ENCODE measurements at places on chromosomes 2 and 18.

GRCh38 chr2:9618410-9618809 lies 12.4 kb downstream of the YWHAQ start:
- DNase-seq = no peak

GRCh38 chr2:173969886-173970285 lies 4.7 kb upstream of the SP3 start:
- DNase-seq = no peak

DNA sequence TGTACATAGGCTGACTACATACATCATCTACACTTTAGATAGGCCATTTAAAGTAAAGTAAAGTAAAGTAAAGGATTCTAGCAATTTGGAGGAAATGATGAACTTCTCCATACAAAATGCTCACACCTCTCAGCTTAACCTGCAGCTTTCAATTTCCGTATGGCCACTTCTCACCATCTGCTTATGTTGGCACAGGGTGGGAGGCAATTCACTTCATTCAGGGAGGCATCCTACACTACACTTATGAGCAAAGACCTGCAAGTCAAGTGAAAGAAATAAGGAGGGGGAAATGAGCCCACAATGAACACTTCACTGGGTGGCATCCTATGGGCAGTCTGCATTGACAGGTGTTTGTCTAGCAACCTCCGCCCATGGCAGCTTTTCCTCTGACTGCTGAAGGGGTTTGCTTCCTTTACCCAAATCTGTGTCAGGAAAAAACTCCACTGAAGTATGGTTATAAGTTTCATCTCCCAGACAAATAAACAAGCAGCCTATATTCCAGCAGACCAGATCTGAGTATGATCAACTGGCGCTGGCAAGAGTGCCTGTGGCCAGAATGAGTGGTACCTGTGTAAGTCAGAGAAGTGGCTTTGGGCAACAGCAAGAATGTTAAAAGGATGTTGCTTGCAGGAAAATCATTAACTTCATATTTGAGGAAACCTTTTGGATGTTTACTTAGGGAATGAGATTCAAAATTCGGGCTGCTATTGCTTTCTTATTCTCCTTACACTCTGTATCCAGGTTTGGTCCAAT lies 449.1 kb downstream of the TGIF1 start:
- DNase-seq = no peak

DNA sequence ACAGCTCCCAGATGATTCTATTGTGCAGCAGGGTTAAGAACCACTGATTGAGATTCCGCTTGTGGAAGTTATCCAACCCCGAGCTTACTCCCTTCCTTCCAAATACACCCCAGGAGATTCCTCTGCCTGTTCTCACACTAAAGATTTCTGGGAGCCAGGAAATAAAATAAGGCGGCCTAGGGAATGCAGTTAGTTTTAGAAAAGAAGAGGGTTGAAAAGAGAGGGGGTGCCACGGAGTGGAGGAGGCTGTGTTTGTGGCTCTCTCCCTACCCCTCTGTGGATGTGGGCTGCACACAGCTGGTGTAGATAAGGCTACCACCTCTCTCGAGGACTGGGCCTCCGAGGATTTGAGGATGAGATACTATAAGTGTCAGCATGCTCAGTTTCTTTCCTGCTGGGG lies 25.1 kb upstream of the SP3 start:
- DNase-seq = no peak

DNA sequence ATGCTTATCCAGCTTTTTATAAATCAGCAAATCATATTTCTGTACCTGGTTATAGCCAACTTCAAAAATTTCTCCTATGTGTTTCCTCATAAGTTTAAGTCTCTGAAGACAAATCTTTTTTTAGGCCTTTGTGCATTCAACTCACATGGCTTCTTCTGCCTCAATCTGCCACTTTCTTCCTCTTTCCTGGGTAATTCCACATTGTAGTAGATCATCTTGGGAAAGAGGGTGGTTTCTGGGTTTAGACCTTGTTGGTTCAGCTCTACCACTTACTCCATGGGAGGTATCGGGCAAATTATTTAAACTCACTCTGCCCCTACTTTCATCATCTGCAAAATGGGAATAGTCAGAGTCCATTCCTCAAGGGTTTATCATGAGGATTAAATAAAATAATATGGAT lies 707.0 kb upstream of the ZEB2 start:
- DNase-seq = no peak

DNA sequence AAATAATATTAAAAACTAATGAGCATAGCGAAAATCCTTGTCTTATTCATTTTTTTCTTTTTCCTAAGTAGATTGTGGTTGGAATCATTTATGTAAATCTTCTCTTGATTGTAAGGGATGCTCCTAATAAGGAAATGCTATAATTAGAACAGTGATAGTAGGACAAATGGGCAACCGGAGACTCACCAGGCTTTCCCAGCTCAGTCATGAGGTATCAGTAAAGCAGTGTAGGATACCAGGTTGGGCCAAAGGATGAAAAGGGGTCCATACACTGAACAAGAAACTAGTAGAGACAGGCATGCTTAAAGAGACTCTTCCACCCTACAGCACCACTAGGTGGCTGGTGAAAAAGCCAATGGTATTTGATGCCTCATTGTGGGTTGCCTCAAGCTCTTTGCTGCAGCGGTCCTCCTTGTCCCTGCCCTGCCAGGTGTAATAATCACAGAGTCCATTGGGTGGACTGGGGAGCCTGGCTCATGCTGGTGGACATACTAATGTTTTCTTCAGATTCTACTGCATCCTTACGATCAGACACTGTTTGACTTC lies 71.4 kb upstream of the FAM98A start:
- no peak for DNase-seq

DNA sequence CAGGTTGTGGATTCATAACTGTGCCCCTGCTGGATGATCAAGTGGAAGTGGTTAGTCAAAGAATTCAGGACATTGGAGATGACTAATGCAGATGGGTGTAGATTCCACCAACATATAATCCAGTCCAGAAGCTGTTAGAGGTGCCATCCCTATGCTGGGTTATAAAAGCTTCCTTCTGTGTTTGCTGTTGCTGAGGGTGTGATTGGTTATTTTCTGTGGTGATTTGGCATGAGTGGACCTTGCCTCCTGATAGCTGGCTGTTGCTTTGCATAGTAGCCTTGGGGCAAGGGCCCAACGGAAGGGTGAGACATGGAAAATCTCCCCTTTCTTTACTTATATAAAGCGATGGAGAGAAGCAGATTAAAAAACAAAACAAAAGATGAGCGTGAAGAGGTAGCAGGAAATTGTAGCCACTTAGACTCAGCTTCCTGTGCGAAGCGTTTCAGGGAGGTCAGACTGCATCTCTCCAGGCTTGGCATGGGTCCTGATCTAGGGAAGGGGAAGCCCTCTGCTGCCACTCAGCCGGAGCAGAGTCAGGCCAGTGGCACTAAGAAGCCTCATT lies 190.4 kb downstream of the FMNL2 start:
- no peak for DNase-seq

DNA sequence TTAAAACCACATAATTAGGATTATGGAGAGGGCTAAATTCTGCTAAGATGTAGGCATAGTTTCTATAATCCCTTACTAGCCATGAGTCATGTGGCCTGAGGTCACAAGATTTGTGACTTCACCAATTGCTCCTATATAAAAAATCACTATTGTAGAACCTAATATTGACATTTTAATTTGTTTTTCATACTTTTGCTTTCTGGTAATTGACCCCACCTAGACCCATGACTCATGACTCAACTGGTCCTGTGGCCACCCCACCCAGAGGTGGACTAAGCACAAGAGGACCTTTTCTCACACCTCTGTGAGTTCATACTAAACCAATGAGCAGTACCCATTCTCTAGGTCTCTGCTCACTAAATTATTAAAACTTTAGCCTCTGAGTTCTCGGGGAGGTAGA lies 1567.5 kb upstream of the LRRTM1 start:
- DNase-seq = no peak

DNA sequence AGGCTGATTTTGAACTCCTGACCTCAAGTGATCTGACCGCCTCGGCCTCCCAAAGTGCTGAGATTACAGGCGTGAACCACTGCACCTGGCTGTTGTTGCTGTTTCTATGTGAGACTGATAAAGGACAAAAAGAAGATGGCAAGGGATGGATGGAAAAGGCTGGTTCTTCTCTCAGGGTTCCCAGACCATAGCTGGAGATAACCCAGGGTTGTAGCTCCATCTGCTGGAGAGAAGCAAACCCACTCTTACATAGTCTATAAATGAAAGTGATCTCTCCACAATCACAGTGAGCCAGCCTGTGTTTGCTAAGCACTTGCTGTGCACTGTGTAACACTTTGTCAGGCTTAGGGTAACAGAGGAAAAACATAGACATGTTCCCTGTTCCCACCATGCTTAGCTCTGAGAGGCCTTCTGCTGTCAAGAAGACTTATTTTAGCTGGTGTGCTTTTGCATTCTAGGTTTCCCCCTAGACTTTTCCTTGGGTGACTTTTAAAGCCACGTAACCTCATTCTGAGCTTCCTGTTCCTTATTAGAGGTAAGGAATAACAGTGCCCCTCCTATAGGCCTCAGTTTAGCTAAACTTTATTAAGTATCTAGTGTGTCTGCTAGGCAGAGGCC lies 49.7 kb downstream of the LIMS1 start:
- DNase-seq = no peak

DNA sequence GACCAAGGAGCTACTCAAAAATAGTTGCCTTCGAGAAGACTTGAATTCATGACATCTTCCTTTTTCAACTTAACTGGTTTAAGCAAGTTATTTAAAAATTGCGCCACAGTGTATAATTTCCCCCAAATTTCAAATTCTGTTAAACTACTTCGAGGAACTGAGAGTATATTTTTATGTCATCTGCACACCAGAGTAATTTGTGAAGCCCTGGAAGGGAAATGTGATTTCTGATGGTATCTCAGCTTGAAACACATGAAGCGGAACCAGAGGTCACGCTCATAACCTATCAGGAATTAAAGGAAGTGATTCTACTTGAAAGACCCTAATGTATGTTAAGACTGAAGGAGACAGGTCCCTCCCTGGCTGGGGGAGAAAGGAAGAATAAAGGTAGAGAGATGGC lies 33.9 kb upstream of the DARS1 start:
- peak; percentile 30 for DNase-seq

- DNase-seq = no peak
These were observed 27.2 kb downstream of the XPO1 start for GRCh38 chr2:61510674-61511671.

DNA sequence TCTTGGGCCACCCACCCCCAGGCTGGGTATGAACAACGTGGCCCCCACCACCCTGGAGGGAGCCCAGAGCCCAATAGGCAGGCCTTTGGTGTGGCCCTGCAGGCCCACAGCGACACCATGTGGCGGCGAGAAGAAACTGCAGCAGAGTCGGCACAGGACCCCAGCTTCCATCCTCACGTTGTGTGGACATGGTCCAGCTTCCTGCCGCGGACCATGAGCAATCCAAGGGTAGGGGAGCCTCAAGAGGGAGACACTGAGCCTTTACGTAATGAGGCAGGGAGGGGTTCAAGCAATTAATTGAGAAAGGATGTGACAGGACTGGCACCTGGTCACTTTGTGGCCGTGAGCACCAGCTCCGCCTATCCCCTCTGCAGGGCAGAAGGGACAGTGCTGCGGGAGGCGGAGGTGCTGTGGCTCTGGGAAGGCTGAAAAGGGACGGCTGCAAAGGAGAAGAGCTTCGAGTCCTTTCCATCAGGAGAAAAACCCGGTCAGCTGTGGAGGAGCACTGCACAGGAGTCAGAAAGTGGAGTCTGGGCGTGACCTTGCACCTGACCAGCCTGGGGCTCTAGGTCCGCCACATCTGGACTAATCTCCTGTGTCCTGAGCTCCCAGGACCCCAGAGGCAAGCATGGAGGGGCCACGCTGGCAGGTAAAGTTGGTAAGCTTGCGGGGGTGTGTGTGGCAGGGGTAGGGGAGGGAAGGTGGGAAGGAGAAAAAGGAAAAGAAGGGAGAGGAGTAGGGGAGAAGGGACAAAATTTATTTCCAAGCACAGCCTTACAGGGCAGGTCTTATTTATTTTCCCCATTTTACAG lies 44.9 kb downstream of the TMEM37 start:
- DNase-seq = no peak

DNA sequence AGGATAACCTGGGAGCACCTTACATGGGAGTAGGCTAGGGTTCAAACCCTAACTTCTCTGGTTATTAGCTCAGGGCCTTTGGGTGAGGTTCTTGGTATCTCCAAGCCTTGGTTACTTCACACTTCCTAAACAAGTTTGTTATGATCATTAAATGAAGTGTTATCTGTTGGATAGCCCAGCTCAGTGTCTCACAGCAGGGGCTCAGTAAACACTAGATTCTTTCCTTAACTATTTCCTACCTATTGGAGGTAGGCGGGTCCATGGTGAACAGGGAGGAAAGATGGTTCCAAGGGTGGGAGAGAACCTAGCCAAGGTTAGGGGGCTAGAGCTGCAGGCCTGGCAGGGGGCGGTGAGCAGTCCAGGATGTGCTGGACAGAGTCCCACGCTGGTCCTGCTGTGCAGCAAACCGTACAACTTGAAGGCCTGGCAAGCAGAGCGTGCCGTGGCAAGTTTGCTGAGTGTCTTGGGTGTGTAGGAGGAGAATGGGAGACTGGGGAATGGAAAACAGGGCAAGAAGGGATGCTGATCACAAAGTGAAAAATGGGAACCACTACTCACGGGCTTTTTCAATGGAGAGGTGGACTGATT lies 259.1 kb downstream of the PRKCE start:
- DNase-seq = no peak

GRCh38 chr18:2139691-2140090 lies 431.6 kb downstream of the METTL4 start:
- no peak for DNase-seq

- no peak for DNase-seq
These were observed 30.2 kb upstream of the IL1R2 start for GRCh38 chr2:101961338-101962191.

GRCh38 chr18:64850791-64851190 lies 701.9 kb upstream of the LINC00305 start:
- no peak for DNase-seq

- no peak for DNase-seq
These were observed 215.2 kb downstream of the VAPA start for GRCh38 chr18:10128921-10129501.

- DNase-seq = no peak
These were observed 107.0 kb downstream of the RAPGEF4 start for GRCh38 chr2:172842511-172843265.

- DNase-seq = no peak
These were observed 5.0 kb downstream of the RAB6C start for GRCh38 chr2:129984426-129984825.

DNA sequence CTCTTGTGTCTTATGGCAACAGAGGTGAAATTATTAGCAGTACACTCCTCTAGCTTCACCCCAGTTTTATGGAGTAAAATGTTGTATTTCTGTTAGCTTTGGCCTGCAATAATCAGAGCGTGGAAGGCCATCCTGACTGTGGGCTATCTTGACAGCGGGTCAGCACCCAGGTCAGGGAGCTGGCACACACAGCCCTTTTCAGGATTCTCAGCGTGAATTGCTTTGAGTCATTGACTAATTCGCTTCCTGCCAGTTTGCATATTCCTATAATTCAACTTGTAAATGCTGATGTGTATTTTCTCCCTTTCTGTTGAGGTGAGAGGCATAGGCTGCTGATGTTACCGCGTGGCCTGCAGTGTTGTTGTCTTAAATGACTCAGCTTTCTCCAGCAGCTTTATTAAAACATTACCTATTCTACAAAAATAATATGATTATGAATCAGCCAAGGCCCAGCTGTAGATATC lies 109.6 kb upstream of the EML6 start:
- DNase-seq = no peak

- DNase-seq = no peak
These were observed 344.9 kb upstream of the SLC14A2 start for GRCh38 chr18:45270289-45270771.

All from GM12864 (cell line).